ENCODE measurements at places on chromosomes 16 and 17.

GRCh38 chr17:57603546-57603945, 141.6 kb downstream of the CCDC182 start:
- no peak for DNase-seq

- no peak for DNase-seq
Measured at GRCh38 chr17:19024101-19025078, 19.8 kb upstream of the FAM83G start.

DNA sequence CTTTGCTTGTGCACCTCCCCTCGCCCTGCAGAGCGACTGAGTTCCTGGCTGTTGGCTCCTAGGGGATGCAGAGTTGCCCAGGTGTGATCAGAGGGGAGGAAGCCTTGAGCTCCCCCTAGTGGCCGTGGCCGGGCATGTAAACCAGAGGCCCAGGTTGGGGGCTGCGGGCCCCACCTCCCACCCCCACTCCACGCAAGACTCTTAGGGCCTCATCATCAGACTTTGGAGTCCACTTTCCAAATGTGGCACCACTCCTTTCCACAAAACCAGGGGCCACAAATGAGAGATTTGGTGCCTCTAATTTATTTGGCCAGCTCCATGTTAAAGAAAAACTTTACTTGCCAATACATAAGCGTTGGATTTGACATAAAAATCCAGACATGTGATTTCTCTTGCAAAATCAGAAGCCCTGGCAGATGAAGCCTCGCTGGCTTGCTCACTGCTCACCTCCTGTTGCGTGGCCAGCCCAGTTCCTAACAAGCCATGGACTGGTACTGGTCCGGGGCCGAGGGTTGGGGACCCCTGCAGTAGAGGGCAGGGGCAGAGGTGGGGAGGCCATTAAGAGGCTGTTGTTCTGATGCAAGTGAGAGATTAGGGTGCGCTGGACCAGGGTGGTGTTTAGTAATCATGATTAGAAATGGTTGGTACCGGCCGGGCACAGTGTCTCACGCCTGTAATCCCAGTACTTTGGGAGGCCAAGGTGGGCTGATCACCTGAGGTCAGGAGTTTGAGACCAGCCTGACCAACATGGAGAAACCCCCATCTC, 28.7 kb upstream of the GAS7 start:
- peak; percentile 27 for DNase-seq

GRCh38 chr16:54375071-54375470, 88.5 kb upstream of the IRX3 start:
- DNase-seq: no peak

- DNase-seq: no peak
Measured at GRCh38 chr16:88754912-88755744, 29.9 kb downstream of the PIEZO1 start.

DNA sequence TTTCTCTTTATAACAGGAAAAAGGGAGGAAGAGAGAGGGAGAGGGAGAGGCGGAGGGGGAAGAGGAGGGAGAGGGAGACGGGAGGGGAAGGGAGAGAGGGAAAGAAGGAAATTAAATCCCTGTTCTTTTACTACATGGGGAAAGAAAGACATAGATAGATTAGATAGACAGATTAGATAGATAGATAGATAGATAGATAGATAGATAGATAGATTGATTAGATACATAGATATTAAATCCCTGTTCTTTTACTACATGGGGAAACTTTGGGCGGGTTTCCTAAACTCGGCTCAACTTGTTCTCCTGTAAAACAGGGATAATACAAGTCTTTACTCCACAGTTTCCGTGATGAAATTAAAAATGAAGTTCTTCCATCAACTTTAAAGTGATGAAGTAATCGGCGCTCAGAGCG, 661 bp downstream of the RFWD3 start:
- DNase-seq: no peak

- no peak for DNase-seq
Measured at GRCh38 chr17:79469646-79470045, 141.2 kb downstream of the RBFOX3 start.

DNA sequence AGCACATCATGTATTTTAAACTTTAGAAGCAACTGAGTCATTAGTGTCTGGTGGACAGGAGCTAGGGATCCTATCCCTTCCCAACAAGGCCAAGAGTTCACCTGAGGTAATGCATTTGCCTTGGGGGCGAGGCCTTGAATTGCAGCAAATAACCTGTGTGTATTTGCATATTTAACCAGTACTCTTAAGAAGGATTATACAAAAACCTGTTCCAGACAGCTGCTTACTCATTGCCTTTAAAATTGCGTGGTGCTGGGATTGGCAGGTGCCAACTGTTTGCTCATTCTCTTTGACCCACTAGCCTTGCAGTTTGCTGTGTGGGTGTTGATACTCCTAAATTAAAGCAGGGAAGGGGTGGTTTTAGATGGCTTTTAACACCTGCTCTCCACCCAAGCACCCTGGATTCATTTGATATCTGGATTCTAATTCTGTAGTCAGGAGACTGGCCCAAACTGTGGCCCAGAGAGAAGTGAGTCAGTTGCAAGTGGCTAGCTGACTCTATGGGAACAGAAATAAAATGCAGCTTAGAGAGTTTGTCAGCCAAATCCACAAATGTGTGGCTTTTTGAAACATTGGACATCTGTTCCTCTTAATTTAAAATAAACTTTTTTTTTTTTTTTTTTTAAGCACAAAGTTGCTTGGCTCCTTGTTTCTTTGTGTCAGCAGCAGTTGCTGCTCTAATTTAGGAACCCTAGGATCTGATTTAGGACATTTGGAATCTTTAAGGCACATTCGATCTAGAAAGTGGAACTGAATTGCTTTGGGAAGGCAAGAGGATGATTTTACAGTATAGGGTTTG, 46.9 kb downstream of the TUBD1 start:
- DNase-seq: no peak

DNA sequence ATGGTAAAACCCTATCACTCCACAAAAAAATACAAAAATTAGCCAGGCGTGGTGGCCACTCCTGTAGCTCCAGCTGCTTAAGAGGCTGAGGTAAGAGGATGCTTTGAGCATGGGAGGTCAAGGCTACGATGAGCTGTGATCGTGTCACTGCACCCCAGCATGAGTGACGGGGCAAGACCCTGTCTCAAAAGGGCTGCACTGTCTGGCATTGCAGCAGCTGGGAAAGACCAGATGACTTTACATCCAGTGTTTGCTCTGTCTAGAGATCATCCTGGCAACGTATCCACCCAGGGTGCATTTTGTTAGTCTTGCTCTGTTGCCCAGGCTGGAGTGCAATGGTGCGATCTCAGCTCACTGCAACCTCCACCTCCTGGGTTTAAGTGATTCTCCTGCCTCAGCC, 52.0 kb downstream of the MRM3 start:
- no peak for DNase-seq

DNA sequence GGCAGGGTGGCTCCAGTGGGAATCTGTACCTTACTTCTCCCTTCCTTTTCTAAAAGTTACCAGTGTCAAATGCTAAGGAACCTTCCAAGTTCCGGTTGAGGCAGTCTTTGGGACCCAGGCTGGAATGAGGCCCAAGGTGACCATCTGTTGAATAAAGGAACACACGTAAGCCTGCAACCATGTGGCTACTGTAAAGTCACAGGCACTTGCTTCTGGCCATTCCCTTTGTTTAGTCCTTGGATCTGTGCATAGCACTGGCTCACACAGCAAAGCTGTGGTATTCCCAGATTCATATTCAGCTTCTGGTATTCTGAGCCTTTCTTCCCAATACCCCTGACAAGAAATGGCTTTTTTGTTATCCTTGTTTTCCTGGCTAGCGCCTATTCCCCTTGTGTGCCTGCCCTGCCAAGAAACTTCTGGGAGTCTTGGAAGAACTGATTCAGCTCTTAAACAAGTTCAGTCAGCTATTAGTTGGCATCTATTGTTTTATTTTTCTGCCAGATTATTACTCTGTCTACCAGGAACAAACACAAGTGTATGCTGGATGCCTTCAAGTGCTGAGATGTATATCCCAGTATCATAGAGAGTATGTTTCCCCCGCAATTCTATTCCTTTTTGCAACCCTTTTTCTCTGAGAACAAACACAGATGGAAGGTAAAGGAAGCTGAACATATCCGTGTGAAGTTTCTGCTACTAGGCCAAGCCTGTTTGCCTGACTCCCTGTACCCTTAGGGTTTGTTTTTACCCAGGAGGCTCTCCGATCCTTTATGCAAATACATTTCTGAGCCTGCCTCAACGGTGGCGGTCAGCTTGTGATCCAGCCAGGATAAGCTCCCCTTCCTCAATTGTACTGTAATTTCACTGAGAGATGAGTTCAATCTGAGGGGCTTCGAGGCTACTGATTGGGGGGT, 13.2 kb downstream of the TMEM238L start:
- DNase-seq: no peak

DNA sequence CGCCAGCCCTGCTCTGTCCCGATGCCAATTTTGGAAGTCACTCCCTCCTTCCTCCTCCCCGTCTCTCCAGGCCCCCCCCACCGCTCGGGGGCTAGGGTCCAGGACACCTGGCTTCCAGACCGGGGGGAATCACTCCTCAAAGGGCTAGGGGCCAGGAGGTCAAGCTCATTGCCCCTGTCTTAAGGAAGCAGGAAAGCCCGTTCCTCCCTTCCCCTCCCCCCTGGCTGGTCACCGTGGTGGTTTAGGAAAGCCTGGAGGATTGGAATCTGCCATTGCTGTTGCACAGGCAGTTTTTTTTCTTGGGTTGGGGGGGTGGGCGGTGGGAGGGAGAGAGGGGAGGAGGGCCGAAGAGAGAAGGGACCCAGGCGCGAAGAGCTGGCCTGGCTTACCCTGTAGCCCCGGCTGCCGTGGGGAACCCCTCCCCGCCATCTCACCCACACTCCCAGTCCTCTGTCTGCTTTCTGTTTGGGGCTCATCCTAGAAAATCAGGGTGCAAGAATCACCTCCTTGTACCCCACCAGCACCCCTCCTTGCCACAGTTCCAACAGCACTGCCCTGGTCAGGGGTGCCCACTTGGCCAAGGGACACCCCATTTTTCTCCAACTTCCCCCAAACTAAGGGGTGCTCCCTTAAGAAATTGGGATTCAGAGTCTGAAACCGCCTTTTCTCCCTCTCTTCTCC, 2.9 kb upstream of the BCL6B start:
- no peak for DNase-seq

- DNase-seq: no peak
Measured at GRCh38 chr16:20937736-20938135, 37.2 kb downstream of the LYRM1 start.

DNA sequence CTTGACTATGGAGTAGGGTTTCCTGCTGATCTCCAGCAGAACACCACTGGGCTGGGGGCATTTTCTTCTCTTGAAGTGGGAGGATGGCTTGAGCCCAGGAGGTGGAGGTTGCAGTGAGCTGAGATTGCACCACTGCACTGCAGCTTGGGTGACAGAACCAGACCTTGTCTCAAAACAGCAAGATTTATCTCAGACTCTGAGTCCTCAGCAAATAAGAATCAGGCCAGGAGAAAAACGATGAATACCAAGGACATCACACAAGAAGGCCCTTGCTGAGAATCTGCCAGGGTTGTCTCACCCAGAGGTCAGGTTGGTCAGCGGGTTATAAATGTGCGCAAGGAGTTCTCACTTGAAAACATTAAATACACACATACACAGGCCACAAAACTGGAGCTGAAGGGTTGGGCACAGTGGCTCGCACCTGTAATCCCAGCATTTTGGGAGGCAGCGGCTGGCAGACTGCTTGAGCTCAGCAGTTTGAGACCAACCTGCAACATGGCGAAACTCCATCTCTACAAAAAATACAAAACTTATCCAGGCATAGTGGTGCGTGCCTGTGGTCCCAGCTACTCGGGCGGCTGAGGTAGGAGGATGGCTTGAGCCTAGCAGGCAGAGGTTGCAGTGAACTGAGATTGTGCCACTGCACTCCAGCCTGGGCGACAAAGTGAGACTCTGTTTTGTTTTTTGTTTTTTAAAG, 7.7 kb downstream of the MXRA7 start:
- DNase-seq: no peak

DNA sequence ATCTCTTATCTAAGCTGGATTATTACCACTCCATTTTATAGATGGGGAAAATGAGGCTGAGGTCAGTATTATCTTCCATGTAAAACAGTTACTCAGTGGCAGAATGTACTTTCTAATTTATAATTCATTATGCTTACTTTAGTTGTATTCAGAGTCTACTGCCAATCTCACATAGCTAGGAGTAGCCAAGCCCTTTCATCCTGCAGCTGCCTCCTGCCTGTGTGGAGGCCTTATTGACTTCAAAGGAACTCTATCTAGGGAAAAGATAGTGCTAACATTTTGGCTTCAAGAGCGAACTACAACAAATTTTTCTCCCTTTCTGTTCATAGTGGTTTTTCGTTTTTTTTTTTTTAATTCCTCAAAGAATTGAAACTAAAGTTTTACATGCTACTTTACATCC, 12.9 kb downstream of the RPGRIP1L start:
- DNase-seq: no peak

GRCh38 chr17:75115555-75115954, 5.8 kb downstream of the ARMC7 start:
- no peak for DNase-seq

GRCh38 chr16:24499193-24499814, 40.1 kb upstream of the RBBP6 start:
- no peak for DNase-seq

DNA sequence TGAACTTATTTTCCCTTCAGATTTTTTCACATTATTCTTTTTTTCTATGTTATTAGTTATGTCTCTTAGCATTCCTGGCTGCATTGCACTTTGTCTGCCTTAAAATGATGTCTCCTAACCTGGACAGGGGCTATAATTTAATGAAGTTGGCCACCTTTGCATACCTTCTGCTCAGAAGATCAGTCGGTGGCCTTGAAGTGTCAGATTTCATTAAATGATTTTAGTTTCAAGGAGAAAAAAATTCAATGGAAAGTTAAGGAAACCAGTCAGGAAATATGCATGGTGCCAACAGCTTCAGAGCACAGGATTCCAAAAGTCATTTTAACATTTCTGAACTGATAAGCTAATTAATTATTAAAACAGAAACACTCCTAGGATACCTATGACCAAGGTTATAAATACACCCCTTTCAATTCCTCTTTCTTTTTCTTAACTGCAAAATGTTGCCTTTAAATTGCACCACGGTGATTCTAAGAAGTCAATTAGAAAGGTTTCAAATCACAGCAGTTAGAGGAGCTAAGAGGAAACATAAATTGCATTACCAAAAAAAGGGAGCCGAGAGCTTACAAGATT, 533.4 kb downstream of the KCNJ2 start:
- DNase-seq: no peak

GRCh38 chr16:11046382-11046931, 102.1 kb downstream of the CLEC16A start:
- no peak for DNase-seq

All from stimulated activated CD4-positive, alpha-beta T cell treated with anti-CD3 and anti-CD28 coated beads, TNF-alpha, amount 100 ng/mL, for 24 hours (primary cell).